ENCODE measurements at places on chromosomes 1 and 21.

DNA sequence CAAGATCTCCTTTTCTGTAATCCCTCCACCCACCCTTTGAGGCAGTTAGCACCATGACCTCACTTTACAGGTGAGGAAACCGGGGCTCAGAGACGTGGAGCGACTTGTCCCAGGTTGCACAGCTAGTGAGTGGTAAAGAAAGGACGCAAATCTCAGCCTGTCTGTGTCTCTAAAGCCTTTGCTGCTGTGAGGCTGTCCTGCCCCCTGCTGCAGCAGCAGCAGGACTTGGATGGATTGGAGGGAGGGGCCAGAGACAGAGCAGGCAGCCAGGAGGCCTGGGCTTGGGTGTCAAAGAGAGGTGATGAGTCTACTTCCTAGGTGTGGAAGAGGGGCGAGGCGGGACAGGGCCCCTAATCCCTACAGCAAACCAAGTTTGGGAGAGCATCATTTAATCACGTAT, 69.6 kb downstream of the PTPRU start:
- no peak for DNase-seq

GRCh38 chr1:7218210-7218832, 433.1 kb downstream of the CAMTA1 start:
- DNase-seq = no peak

- DNase-seq = no peak
Observed at GRCh38 chr1:162383516-162383915, 2.0 kb downstream of the C1orf226 start.

DNA sequence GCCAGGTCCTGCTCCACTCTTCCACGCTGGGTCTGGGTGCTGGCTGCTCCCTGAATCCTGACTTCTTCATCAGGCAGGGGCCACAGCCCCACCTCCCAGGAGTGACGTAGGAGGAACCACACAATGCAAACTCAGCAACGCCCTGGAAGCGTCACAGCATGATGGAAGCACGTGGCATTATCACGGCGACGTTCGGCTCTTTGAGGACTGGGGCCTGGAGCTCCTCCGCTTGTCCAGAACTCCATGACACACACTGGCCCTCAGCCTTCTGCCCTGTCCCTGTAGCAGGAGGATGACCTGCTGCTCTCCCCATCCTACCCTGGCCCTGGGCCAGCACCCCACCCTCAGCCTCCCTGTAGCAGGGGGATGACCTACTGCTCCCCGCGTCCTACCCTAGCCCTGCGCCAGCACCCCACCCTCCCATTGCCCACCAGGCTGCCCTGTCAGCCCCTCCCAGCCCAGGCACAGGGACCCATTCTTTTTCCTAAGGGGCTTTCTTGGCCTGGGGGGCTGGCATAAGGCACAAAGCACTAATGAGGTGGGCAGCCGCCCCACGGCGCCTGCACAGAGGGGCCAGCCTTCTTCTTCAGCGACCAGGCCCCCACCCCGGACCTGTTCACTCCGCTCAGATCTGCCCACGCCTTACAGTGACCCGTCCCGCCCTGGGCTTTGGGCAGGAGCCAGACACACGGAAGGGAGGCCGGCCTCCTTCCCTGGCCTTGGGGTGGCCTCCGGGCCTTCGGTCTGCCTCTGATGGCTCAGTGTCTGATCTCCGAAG, 65.7 kb downstream of the DHRS3 start:
- DNase-seq = peak; percentile 59

GRCh38 chr1:42844592-42845140, 1.7 kb upstream of the ZNF691 start:
- no peak for DNase-seq

DNA sequence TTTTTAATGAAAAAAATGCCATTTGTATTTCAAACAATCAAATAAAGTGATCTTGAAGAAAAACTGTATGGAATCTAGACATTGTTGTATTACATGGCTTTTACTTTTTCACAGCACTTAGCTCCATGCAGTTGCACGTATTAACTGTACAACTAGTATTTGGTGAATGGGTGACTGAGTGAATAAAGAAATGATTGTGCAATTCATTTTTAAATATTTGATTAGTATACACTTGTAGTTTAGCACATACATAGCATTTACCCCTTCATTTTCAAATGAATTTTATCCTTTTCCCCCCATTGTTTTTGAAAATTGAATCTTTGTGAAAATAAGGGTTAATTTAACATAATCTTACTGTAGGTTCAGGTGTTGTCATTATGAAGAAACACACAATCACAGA, 54.5 kb upstream of the GPR25 start:
- no peak for DNase-seq

DNA sequence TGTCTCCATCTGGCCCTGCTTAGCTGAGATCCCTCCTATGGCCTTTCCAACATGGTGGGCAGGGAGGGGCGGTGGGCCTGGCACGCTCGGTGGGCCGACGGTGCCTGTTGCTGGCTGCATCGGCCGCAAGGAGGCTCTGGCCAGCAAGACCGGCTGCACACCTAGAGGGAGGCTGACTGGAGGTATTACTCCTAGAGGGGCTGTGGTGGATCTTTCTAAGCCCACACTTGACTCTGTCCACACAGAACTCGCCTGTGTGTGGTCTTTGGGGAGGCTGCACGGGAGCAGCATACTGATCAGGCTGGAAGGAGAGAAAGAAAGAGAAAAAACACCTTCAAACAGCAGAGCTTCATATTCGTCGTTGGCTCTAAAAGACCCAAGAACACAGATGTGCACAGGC, 41.7 kb upstream of the ZC3H12A start:
- DNase-seq = peak; percentile 51

- peak; percentile 70 for DNase-seq
Observed at GRCh38 chr1:43255438-43256210, 14.2 kb upstream of the TMEM125 start.

DNA sequence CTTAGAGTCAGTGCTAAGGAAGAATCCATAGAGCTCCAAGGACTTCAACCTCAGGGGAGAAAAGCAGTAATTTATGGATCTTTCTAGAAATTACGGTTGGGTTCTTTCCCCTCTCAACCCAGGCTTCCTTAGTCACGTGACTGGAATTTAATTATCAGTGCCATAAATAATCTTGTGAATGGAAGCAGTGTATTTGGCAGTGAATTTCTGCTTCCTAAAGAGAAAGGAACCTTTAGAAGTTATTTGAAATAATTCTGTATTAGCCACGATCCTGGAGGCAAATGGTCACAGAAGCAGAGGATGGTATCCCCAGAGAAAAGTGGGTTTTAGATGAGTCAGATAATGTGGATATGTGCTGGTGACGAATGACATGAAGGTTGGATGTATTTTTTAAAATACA, 89.6 kb downstream of the NFIA start:
- DNase-seq = no peak

GRCh38 chr21:20425856-20426255, 572.4 kb upstream of the NCAM2 start:
- no peak for DNase-seq
